ENCODE measurements at places on chromosomes 12 and 14.
A peak's percentile ranks its signal among the peaks of the same experiment; 100 is the strongest.

GRCh38 chr12:130925666-130926015, 28.1 kb upstream of the ADGRD1 start:
- no peak for DNase-seq

- DNase-seq: no peak
Observed at GRCh38 chr12:95088379-95088778, 15.0 kb upstream of the NR2C1 start.

GRCh38 chr12:52081263-52081733, 1.8 kb downstream of the SMIM41 start:
- DNase-seq: no peak

DNA sequence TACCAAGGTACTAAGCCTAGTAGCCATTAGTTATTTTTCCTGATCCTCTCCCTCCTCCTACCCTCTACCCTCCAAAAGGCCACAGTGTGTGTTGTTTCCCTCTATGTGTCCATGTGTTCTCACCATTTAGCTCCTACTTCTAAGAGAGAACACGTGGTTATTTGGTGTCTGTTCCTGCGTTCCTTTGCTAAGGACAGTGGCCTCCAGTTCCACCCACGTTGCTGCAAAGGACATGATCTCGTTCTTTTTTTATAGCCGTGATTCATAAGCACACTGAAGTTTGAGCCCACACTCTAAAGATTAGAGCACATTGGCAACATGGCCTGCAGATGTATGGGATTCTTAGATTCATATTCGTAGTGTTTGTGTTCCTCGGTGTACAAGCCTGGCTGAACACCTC, 8.1 kb upstream of the STX2 start:
- DNase-seq: no peak

- peak; percentile 30 for DNase-seq
Observed at GRCh38 chr12:121110211-121110940, 22.3 kb upstream of the P2RX7 start.

GRCh38 chr12:79360286-79360685, 330.5 kb downstream of the PAWR start:
- DNase-seq: no peak

- no peak for DNase-seq
Observed at GRCh38 chr12:27981874-27982273, 9.3 kb upstream of the PTHLH start.

DNA sequence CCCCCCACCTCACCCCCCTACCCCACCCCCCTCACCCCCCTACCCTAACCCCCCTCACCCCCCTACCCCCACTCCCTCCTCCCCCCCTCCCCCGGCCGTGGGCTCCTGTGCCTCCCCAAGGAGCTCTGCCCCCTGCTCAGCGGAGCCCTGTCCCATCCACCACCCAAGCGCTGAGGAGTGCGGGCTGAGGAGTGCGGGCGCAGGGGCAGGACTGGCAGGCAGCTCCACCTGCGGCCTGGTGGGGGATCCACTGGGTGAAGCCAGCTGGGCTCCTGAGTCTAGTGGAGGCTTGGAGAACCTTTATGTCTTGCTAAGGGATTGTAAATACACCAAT, 2.3 kb upstream of the JPH4 start:
- DNase-seq: no peak

DNA sequence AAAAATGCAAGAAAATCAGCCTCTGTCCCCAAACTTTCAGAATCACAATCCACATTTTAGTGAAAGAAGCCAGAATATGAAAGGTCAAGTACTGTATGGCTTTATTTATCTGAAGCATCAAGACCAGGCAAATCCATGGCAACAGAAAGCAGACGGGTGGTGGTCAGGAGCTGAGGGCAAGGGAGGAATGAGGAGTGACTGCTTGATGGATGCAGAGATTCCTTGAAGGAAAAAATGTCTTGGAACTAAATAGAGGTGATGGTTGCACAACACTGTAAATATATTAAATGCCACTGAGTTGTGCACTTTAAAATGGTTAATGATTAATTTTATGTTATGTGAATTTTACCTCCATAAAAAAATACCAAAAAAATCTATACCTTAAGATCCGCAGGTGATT, 165.1 kb downstream of the GXYLT1 start:
- no peak for DNase-seq

DNA sequence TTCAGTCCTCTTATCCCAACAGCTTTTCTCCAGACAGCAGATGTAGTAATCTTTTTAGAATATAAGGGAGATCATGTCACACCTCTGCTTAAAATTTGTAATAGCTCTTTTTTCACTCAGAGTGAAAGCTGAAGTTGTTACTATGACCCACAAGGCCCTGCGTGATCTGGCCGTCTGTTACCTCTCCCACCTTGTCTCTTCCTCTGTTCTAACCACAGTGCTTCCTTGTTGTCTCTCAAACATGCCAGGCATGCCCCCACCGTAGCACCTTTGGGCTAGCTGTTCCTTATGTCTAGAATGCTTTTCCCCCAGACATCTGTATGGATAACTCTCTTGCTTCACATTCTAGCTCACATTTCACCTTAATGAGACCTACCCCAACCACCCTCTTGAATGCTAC, 6.5 kb downstream of the NECAP1 start:
- DNase-seq: no peak

DNA sequence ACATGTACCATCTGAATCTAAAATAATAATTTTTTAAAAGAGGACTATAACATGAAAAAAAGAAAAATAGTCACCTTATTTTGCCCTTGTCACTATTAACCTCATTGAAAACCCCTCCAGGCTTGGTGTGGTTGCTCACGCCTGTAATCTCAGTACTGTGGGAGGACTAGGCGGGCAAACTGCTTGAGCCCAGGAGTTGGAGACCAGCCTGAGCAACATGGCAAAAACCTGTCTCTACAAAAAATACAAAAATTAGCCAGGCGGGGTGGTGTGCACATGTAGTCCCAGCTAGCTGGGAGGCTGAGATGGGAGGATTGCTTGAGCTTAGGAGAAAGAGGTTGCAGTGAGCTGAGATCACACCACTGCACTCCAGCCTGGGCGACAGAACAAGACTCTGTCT, 126.3 kb upstream of the KRAS start:
- DNase-seq: no peak

DNA sequence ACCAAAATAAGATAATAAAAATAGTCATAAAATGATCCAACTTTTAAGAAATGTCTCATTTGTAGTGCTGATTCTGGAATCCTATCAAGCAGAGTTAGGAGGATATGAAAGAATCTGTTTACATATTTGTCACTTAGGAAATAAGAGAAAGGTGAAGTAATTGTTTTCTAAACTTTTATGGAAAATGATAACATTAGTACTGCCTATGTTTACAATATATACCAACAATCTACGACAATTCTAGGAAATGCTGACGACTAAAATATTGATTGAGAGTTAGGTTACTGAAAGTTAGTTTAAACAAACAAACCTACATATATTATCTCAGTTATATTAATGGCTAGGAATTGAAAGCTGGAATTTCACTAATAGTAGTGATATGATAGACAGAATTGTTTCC, 18.0 kb downstream of the TSPAN19 start:
- no peak for DNase-seq

GRCh38 chr14:60002819-60003492, 83.0 kb downstream of the LRRC9 start:
- no peak for DNase-seq

GRCh38 chr12:64181430-64182291, 40.4 kb downstream of the KICS2 start:
- DNase-seq: no peak

DNA sequence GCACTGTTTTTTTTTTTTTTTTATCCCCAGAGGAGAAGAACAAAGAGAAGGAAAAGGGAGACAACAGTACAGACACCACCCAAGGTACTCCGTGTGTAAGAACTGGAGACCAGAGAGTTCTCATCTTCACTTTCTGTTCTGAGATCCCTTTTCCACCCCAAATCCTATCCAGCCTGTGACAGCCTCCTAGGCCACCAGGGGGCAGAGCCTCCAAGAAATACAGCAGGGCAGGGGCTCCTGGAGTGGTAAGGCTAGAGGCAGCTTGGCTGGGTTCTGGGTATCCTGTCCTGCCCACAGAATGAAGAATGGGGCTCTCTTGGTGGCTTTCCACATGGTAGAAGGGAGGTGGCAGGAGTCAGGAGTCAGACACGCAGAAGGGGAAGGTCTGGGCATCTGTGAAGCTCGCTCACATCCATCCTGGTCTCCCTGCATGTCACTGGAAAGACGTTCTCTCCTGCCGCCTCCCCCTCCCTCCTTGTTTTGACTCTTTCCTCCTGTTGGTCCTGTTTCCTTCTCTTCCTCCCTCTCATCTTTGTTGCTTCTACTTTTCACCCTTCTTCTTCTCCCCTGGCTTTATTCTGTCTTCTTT, 12.0 kb downstream of the CLSTN3 start:
- DNase-seq: no peak

DNA sequence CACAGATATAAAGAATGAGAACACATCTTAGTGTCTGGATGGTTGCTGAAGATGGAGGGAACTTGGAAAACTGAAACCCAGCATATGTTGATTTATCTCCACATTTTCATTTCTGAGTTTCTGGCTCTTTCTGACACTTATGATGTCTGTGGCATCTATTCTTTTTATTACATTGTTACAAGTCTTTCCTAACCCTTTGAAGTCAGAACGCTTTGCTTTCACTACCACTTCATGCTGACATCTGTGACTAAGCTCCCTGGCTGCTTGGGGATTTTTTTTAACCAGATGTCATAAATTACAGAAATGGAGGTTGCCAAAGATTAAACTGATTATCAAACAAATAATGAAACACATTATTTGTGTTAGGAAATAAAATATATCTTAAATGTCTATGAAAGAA, 188.7 kb downstream of the KITLG start:
- no peak for DNase-seq

DNA sequence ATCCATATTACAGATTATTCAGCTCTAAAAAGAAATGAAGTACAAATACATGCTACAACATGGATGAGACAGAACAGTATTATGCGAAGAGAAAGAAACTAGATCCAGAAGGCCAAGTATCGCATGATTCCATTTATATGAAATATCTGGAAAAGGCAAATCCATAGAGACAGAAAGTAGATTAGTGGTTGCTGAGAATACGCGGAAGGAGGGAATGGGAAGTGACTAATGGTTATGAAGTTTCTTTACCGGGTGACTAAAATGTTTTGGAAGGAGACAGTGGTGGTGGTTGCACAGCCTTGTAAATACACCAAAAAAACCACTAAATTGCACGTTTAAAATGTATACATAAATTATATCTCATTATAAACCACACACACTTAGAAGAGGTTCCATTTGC, 12.5 kb downstream of the PRDM4 start:
- DNase-seq: no peak

DNA sequence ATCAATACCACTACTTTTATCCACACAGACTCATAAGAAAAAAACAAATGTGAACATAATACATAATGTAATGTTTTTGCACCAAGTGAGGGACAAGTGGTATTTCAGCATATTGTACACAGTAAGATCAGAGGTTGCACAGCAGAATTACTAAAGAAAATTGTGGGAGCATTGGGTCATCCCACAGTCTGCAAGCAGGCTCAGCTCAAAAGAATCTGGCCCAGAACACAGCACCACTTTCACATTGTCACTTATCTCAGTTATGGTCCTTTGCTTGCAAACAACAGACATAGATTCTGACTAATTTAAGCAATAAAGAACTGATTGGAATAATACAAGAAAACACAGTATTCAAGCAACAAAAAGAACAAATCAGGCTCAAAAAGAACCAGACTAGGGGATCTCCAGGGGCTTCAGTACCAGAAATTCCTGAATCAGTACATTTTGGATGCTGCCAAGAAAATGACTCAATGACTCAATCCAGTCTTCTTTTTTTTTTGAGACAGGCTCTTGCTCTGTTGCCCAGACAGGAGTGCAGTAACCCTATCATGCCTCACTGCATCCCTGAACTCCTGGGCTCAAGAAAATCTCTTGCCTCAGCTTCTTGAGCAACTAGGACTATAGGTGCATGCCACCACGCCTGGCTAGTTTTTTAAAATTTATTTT, 42.9 kb upstream of the EEA1 start:
- no peak for DNase-seq
